ENCODE measurements at places on chromosomes 12 and 14.

- DNase-seq = no peak
- peak overlapping the region; percentile 92 for H3K27ac ChIP-seq
- peaks cover 6% of the 10 kb centered on the region for H3K4me1 ChIP-seq
- peak overlapping the region; percentile 53 for H3K4me3 ChIP-seq
- no peaks in the 10 kb centered on the region for H3K27me3 ChIP-seq
- H3K36me3 ChIP-seq = peaks cover 3% of the 10 kb centered on the region
These were observed 1.3 kb downstream of the RAD52 start for GRCh38 chr12:948238-948637.

GRCh38 chr12:3274664-3275063 lies 197.5 kb downstream of the TSPAN9 start:
- no peaks in the 10 kb centered on the region for H3K36me3 ChIP-seq
- H3K4me1 ChIP-seq = no peaks in the 10 kb centered on the region
- no peaks in the 10 kb centered on the region for H3K27me3 ChIP-seq
- no peak overlapping the region for H3K27ac ChIP-seq
- no peak for DNase-seq
- no peak overlapping the region for H3K4me3 ChIP-seq

GRCh38 chr12:28973491-28973890 lies 175.6 kb upstream of the FAR2 start:
- H3K27ac ChIP-seq = no peak overlapping the region
- no peak for DNase-seq
- H3K4me3 ChIP-seq = no peak overlapping the region
- H3K36me3 ChIP-seq = no peaks in the 10 kb centered on the region
- no peaks in the 10 kb centered on the region for H3K4me1 ChIP-seq

- H3K27ac ChIP-seq = no peak overlapping the region
- H3K4me1 ChIP-seq = no peaks in the 10 kb centered on the region
- no peaks in the 10 kb centered on the region for H3K36me3 ChIP-seq
- H3K4me3 ChIP-seq = no peak overlapping the region
These were observed 421.9 kb downstream of the TMEM132D start for GRCh38 chr12:129481921-129482320.

- H3K27ac ChIP-seq = peak overlapping the region; percentile 97
- peak overlapping the region; percentile 87 for H3K4me3 ChIP-seq
- H3K36me3 ChIP-seq = no peaks in the 10 kb centered on the region
- no peak for DNase-seq
- H3K4me1 ChIP-seq = peaks cover 16% of the 10 kb centered on the region
These were observed 886 bp upstream of the PRICKLE1 start for GRCh38 chr12:42590330-42590934.

DNA sequence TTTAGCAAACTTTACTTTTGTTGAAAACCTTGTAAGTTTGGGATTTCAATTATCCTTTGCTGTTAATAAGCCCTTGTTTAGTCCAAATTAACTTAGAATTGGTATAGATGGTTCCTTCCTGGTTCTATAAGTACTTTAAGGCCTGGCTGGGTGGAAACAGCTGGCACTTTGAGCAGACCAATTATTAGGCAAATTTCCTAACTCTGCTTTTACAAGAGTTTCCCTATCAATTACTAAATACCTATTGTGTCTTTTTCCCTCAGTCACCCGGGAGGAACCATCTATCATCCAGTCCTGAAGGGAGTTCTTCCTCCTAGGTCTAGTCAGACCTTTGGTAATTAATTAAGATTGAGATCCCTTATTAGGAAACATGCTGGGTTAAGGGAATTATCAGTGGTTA lies 138.0 kb downstream of the SLC38A6 start:
- no peak for DNase-seq
- H3K27me3 ChIP-seq = no peaks in the 10 kb centered on the region
- H3K27ac ChIP-seq = no peak overlapping the region
- no peaks in the 10 kb centered on the region for H3K36me3 ChIP-seq
- H3K4me1 ChIP-seq = peaks cover 8% of the 10 kb centered on the region

- no peaks in the 10 kb centered on the region for H3K27me3 ChIP-seq
- H3K36me3 ChIP-seq = no peaks in the 10 kb centered on the region
- DNase-seq = no peak
- no peaks in the 10 kb centered on the region for H3K4me1 ChIP-seq
- no peak overlapping the region for H3K27ac ChIP-seq
- no peak overlapping the region for H3K4me3 ChIP-seq
These were observed 57.4 kb downstream of the FAM222A start for GRCh38 chr12:109770861-109771670.

GRCh38 chr12:541676-542324 lies 82.1 kb downstream of the B4GALNT3 start:
- no peak overlapping the region for H3K4me3 ChIP-seq
- H3K36me3 ChIP-seq = no peaks in the 10 kb centered on the region
- DNase-seq = peak; percentile 47
- H3K4me1 ChIP-seq = peaks cover 20% of the 10 kb centered on the region
- peak overlapping the region; percentile 66 for H3K27ac ChIP-seq

- H3K4me3 ChIP-seq = no peak overlapping the region
- peaks cover 25% of the 10 kb centered on the region for H3K27me3 ChIP-seq
- H3K4me1 ChIP-seq = peaks cover 13% of the 10 kb centered on the region
- no peak for DNase-seq
- H3K36me3 ChIP-seq = no peaks in the 10 kb centered on the region
These were observed 2.3 kb upstream of the SCNN1A start for GRCh38 chr12:6377667-6377994.

- H3K4me3 ChIP-seq = no peak overlapping the region
- H3K27me3 ChIP-seq = no peaks in the 10 kb centered on the region
- peak; percentile 60 for DNase-seq
- no peaks in the 10 kb centered on the region for H3K36me3 ChIP-seq
- H3K4me1 ChIP-seq = peaks cover 21% of the 10 kb centered on the region
- peak overlapping the region; percentile 56 for H3K27ac ChIP-seq
These were observed 58.6 kb downstream of the R3HDM2 start for GRCh38 chr12:57372233-57372632.

- peaks cover 14% of the 10 kb centered on the region for H3K27me3 ChIP-seq
- no peak overlapping the region for H3K27ac ChIP-seq
- H3K4me1 ChIP-seq = no peaks in the 10 kb centered on the region
- DNase-seq = no peak
- no peak overlapping the region for H3K4me3 ChIP-seq
These were observed 4.7 kb upstream of the GPATCH2L start for GRCh38 chr14:76146976-76147375.

GRCh38 chr12:71447691-71448132 lies 8.1 kb downstream of the LGR5 start:
- no peak overlapping the region for H3K4me3 ChIP-seq
- DNase-seq = no peak
- H3K4me1 ChIP-seq = no peaks in the 10 kb centered on the region
- no peaks in the 10 kb centered on the region for H3K36me3 ChIP-seq
- H3K27me3 ChIP-seq = peaks cover 28% of the 10 kb centered on the region

GRCh38 chr12:69987579-69988091 lies 162.6 kb downstream of the MYRFL start:
- H3K27me3 ChIP-seq = no peaks in the 10 kb centered on the region
- peaks cover 13% of the 10 kb centered on the region for H3K4me1 ChIP-seq
- no peaks in the 10 kb centered on the region for H3K36me3 ChIP-seq
- H3K27ac ChIP-seq = peak overlapping the region; percentile 28
- H3K4me3 ChIP-seq = no peak overlapping the region

DNA sequence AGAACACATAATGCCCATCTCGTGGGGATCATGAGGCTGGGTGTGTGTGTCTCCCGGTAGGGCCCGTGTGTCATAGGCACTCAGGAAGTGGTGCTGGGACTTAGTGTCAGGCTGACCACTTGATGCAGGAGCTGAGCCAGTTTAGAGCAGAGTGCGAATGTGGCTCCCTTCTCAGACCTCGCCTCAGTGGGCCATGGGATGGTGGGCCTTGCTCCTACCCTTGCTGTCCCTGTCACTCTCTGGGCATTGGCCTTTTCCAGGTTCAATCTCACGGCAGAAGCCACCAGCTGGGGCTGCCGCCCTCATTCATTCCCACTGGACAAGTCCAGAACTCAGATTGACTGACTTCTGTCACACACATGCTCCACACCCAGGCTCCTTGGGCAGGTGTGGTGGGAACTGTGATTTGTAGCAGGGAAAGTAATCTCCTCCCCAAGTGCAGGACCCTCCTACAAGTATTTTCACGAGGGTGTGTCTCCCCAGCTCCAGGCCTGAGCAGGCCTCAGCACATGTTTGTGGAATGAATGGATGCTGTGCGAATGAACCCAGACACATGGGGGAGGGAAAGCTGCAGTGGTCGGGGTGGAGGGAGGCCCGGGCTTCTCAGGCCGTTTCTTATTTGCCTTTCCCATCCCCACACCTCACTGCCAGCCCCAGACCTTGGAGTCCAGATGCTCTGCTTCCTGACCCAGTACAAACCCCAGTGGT lies 54.9 kb downstream of the BEGAIN start:
- H3K4me3 ChIP-seq = no peak overlapping the region
- no peak for DNase-seq
- H3K4me1 ChIP-seq = peaks cover 16% of the 10 kb centered on the region
- H3K36me3 ChIP-seq = no peaks in the 10 kb centered on the region
- no peak overlapping the region for H3K27ac ChIP-seq

DNA sequence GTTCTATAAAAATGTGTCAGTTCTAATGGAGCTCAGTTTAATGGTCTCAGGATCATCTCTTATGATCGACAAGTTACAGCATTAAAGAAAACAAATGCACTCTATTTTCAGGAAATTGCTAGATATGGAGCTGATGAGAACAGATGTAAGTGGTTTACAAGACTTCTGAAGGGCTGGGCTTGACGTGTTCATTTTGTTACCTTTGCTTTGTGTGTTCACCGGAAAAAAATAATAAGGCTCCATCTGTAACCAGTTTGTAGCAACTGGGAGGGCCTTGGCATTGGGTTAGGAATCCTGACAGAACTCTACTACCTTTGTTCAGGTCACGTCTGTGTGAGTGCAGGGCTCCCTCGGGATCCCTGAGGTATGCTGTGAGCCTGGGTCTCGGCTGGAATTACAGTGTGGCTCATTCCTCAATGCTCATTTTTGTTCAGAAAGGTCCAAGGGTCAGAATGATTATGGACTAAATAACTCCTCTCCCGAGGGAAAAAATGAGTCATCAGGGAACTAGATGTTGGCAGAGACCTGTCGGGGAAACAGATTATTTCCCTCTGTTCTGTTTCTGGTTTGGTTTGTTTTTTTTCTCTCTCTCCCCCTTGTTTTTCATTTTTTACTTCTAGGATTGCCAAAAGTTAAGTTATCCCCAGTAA lies 158.0 kb downstream of the SLC5A8 start:
- no peak overlapping the region for H3K4me3 ChIP-seq
- no peaks in the 10 kb centered on the region for H3K27me3 ChIP-seq
- H3K36me3 ChIP-seq = no peaks in the 10 kb centered on the region
- no peaks in the 10 kb centered on the region for H3K4me1 ChIP-seq
- DNase-seq = peak; percentile 97

GRCh38 chr14:101442451-101442850 lies 118.8 kb upstream of the DIO3 start:
- H3K4me3 ChIP-seq = no peak overlapping the region
- H3K36me3 ChIP-seq = no peaks in the 10 kb centered on the region
- no peak for DNase-seq
- no peak overlapping the region for H3K27ac ChIP-seq

DNA sequence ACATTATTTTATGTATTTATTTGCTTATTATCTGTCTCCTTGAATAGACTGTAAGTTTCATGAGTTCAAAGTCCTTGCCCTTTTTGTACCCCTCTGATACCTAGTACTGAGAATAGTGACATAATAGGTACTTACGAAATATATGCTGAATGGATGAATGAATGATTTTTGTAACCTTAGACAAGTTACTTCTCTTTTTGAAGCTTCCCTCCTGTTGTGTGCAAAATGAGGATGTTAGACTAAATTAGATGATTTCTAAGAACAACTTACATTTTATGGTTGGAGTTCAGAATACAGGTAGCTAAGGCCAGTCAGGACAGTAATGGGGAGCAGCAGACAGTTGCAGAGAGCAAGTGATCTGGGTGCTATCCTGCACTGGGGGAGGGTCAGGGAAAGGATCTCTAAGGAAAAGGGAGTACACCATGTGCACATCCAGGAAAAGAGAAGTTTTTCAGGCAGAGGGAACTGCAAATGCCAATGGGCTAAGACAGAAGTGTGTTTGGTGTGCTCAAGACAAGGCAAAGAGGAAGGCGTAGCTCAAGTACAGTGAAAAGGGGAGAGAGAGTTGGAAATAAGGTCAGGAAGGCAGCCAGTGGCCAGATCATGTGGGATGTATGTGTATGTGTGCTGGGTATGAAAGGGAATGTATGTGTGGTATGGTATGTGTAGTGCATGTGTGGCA lies 59.4 kb upstream of the AMIGO2 start:
- H3K27ac ChIP-seq = no peak overlapping the region
- no peaks in the 10 kb centered on the region for H3K4me1 ChIP-seq

DNA sequence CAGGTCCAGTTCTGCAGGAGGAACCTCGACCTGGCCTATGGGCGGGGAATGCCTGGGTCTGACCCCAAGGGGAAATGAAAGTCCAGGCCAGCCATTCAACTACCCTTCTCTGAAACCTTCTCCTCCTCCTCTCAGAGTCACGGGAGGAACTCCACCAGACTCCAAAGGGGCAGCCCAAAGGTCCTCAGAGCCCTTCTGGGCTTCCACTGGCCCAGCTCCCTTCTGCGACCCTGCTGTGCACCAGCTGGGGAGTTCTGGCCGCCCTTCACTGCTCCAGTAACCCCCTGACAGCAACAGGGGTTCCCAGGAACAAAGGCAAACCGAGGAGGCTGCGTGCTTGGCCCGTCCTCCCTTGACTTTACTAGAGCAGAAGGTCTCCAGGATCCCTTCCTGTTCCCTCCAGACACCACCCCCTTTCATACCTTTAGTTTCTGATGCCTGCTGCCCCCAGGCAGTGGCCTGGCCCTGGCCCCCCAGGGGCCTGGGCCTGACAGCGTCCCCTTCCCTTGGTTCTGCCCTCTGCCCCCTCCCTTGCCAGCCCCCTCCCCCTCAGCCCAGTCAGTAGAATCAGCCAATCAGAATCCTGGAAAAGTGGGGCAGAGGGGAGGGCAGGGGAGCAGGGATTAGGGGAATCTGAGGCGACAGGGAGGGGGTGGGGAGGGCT lies 850 bp upstream of the ZNF385A start:
- H3K36me3 ChIP-seq = no peaks in the 10 kb centered on the region
- H3K27ac ChIP-seq = no peak overlapping the region
- H3K27me3 ChIP-seq = no peaks in the 10 kb centered on the region
- no peak for DNase-seq
- H3K4me3 ChIP-seq = no peak overlapping the region

- no peaks in the 10 kb centered on the region for H3K4me1 ChIP-seq
- no peak overlapping the region for H3K27ac ChIP-seq
- H3K36me3 ChIP-seq = no peaks in the 10 kb centered on the region
- no peak overlapping the region for H3K4me3 ChIP-seq
These were observed 8.8 kb downstream of the GPR33 start for GRCh38 chr14:31479027-31479426.

DNA sequence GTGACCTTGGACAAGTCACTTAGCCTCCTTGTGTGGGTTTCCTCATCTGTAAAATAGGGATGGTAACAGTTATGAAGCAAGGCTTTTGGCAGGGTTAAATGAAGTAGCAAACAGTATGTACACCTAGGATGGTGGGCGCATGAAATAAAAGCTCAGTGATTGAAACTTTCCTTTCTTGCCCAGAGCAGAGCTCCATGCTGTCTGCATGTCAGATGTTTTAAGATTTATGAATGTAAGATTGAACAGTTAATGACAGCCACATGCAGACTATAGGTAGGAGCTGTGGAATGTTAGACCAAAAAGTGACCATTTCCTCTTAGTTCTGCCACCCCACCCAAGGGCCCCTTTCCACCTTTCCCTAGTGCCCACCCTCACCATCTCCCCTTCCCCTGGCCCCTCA lies 12.1 kb downstream of the ITGB7 start:
- peaks cover 13% of the 10 kb centered on the region for H3K27me3 ChIP-seq
- H3K36me3 ChIP-seq = no peaks in the 10 kb centered on the region
- H3K4me3 ChIP-seq = no peak overlapping the region
- DNase-seq = no peak
- H3K27ac ChIP-seq = no peak overlapping the region

GRCh38 chr14:59919570-59920377 lies at the start of gene LRRC9:
TSS of gene LRRC9 (plus strand) at chr14:59920144.
- H3K36me3 ChIP-seq = no peaks in the 10 kb centered on the region
- no peaks in the 10 kb centered on the region for H3K4me1 ChIP-seq
- peak; percentile 90 for DNase-seq
- H3K27ac ChIP-seq = no peak within 1 kb of the TSS
- peak within 1 kb of the TSS; percentile 56 for H3K4me3 ChIP-seq
